Keratinocyte (primary cell): ENCODE measurements at places on chromosomes 13 and 19. TPM values are rescaled to one million over a fixed set of nuclear protein-coding genes. Genes with fewer than 3 reads are reported as not detected.

The IGFL2 gene
- 2.9 to 16.2 TPM (median 7.1 TPM) in 3 replicates for polyA plus RNA-seq

The RYR1 gene
- polyA plus RNA-seq: 0.32 to 0.75 TPM (median 0.41 TPM) in 3 replicates

The METTL21C gene
- polyA plus RNA-seq: not detected in 3 replicates

The ZNF665 gene
- polyA plus RNA-seq: 2.2 to 4.3 TPM (median 2.7 TPM) in 3 replicates

The LILRA2 gene
- not detected in 3 replicates for polyA plus RNA-seq

The FGF22 gene
- polyA plus RNA-seq: 0.05 TPM in 1 of 3 replicates, not detected in the others

The ONECUT3 gene
- polyA plus RNA-seq: under 0.01 to 0.01 TPM in 2 of 3 replicates, not detected in the other

The DAND5 gene
- 0.09 TPM in 1 of 3 replicates, not detected in the others for polyA plus RNA-seq

DNA sequence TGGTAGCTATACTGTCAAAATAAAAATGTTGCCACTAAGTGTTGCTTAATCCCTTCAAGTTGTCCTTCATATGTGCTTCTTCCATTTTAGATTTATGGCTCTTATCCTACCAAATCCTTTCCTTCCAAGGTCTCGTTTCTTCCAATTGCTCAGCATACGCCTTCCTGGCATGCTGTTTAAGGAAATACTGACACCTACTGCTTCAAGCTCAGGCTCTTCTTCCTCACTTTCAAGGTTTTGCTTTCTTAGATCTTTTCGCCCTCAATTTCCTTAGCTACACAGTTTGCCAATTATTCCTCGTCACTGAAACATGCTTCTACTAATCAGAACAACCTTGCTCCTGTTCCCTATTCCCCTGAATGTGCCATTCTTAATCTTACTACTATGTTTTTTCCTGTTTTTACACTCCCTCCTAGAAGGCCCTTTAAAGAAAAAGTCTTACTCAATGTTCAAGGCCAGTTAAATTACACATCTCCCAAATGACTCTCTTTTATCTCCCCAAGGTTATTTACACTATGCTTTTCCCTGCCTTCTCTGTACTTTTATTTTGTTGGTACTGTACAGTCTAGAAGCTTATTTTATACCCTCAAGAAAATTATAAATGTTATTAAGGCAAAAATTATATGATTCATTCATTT, 343.1 kb downstream of the MZT1 start:
- H3K27ac ChIP-seq: peak overlapping the region; percentile 44
- H3K36me3 ChIP-seq: no peaks in the 10 kb centered on the region
- no peak overlapping the region for H3K4me3 ChIP-seq
- peaks cover 7% of the 10 kb centered on the region for H3K4me1 ChIP-seq

- H3K27ac ChIP-seq: no peak overlapping the region
- peaks cover 11% of the 10 kb centered on the region for H3K27me3 ChIP-seq
- H3K4me3 ChIP-seq: no peak overlapping the region
- H3K4me1 ChIP-seq: no peaks in the 10 kb centered on the region
Observed at GRCh38 chr13:44899967-44900366, 89.3 kb downstream of the NUFIP1 start.

- H3K4me3 ChIP-seq: peak overlapping the region; percentile 86
- peak overlapping the region; percentile 52 for H3K27ac ChIP-seq
- DNase-seq: no peak
- H3K27me3 ChIP-seq: no peaks in the 10 kb centered on the region
- H3K36me3 ChIP-seq: peaks cover 1% of the 10 kb centered on the region
Observed at GRCh38 chr19:3098515-3099346, 4.6 kb downstream of the GNA11 start.

DNA sequence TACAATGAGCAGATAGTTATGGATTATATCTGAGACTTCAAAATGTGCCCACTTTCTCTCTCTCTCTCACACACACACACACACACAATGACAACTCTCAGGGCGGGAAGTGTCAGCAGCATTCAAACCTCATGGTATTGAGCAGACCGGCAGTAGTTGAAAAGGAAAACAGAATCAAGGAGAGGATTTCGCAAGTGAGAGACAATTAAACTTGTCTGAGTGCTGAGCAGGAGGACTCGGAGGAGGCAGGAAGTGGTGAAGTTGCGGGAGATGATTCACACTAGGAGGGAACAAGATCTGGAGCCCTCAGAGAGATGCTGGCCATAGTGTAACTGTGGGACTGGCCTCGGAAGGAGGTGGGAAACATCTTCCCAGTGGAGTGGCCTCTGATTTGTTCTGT, 353.1 kb downstream of the EFNB2 start:
- no peak overlapping the region for H3K27ac ChIP-seq
- peaks cover 11% of the 10 kb centered on the region for H3K4me1 ChIP-seq
- no peaks in the 10 kb centered on the region for H3K36me3 ChIP-seq

DNA sequence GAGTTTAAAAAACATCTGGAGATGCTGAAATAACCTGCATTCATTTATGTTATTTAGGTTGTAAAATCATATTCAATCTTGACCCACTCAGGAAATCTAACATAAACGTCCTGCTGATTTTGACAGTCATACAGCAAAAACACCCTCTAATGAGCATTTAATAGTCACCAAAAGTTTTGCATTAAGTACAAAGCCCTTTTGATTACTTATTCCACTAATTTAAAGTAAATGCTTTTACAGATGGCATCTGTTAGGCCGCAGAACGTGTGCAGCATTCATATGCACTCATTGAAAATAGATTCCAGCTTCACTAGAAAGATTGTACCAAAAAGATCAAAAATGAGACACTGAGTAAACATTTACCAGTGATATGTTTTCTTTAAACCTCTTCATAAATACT, 1295.1 kb downstream of the EFNB2 start:
- DNase-seq: no peak
- no peak overlapping the region for H3K27ac ChIP-seq
- no peaks in the 10 kb centered on the region for H3K27me3 ChIP-seq

DNA sequence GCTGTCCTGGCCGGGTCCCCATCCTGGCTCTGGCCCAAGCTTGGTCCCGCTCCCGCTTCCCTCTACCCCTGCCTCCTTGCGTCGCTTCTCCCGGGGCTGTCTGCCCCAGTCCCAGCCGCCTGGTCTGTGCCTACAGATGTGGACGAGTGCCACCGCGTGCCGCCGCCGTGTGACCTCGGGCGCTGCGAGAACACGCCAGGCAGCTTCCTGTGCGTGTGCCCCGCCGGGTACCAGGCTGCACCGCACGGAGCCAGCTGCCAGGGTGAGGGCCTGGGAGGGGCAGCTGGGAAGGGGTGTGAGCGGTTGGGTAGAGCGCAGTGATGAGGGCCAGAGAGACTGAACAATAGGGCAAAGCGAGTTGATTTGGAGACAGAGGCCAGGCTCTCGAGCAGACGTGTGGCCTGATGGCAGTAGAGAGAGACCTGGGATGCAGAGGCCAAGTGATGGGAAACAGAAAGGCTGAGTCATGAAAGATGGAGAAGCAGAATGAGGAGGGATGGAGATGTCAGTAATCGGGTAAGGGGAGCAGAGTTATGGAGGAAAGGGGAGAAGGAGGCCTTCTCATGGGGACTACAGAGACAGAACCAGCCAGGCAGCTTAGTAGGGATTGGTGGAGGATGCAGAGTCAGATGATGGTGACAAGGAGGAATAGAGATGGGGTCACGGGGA, 9.4 kb downstream of the LTBP4 start:
- no peaks in the 10 kb centered on the region for H3K27me3 ChIP-seq
- DNase-seq: no peak
- H3K36me3 ChIP-seq: no peaks in the 10 kb centered on the region
- peak overlapping the region; percentile 16 for H3K4me3 ChIP-seq

DNA sequence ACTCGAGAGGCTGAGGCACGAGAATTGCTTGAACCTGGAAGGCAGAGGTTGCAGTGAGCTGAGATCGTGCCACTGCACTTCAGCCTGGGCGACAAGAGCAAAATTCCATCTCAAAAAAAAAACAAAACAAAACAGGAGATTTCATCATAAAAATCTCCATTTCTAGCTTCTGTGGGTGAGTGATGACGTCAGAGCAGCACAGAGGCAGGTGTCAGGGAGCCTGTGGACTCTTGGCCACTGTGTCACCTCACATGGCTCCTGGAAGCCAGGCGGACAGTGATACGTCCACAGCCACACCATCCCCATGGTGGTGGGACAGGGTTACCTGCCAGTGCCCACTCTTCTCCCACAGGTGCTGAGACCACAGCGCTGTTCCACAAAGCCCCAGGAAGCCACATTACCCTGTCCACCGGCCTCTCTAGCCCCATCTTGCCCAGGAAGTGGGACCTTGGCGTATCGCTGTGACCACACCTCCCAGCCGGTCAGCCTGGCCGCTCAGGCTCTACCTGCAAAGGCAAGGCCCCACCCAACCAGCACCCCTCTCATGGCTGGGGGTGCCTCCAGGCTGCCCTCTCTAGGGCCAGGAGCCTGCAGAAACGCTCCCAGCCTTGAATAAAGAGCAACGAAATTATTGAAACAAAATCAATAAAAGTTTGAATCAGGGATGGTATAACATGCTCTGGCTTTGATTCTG, 2.5 kb upstream of the FXYD3 start:
- H3K4me3 ChIP-seq: no peak overlapping the region
- no peaks in the 10 kb centered on the region for H3K36me3 ChIP-seq
- peaks cover 56% of the 10 kb centered on the region for H3K4me1 ChIP-seq
- H3K27me3 ChIP-seq: no peaks in the 10 kb centered on the region
- DNase-seq: no peak

DNA sequence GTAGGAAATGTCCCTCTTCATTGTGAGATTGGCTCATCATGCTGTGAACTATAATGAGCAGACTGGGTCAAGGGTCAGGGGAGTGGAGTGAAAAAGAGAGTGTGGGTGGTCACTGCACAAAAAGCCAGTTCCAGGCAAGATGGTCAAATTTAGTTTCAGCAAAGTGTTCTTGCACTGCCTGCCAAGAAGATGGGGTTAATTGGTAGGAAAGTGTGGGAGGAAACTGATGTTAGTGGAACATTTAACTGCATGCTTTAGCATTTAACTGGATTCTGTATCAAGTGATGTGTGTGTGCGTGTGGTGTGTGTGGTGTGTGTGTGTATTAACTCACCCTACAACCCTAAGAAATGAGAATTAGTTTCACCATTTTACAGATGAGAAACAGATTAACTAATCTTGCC, 131.6 kb downstream of the COG6 start:
- no peaks in the 10 kb centered on the region for H3K4me1 ChIP-seq
- DNase-seq: no peak
- H3K4me3 ChIP-seq: no peak overlapping the region
- H3K36me3 ChIP-seq: no peaks in the 10 kb centered on the region
- no peaks in the 10 kb centered on the region for H3K27me3 ChIP-seq
- no peak overlapping the region for H3K27ac ChIP-seq

GRCh38 chr19:2199215-2199614, 35.5 kb downstream of the DOT1L start:
- H3K36me3 ChIP-seq: peaks cover 9% of the 10 kb centered on the region
- H3K27me3 ChIP-seq: no peaks in the 10 kb centered on the region
- no peak overlapping the region for H3K4me3 ChIP-seq
- H3K27ac ChIP-seq: no peak overlapping the region

GRCh38 chr19:4914736-4915501, 5.6 kb downstream of the UHRF1 start:
- peaks cover 41% of the 10 kb centered on the region for H3K4me1 ChIP-seq
- peak; percentile 58 for DNase-seq
- no peaks in the 10 kb centered on the region for H3K27me3 ChIP-seq
- peaks cover 16% of the 10 kb centered on the region for H3K36me3 ChIP-seq
- H3K27ac ChIP-seq: peak overlapping the region; percentile 26
- no peak overlapping the region for H3K4me3 ChIP-seq

DNA sequence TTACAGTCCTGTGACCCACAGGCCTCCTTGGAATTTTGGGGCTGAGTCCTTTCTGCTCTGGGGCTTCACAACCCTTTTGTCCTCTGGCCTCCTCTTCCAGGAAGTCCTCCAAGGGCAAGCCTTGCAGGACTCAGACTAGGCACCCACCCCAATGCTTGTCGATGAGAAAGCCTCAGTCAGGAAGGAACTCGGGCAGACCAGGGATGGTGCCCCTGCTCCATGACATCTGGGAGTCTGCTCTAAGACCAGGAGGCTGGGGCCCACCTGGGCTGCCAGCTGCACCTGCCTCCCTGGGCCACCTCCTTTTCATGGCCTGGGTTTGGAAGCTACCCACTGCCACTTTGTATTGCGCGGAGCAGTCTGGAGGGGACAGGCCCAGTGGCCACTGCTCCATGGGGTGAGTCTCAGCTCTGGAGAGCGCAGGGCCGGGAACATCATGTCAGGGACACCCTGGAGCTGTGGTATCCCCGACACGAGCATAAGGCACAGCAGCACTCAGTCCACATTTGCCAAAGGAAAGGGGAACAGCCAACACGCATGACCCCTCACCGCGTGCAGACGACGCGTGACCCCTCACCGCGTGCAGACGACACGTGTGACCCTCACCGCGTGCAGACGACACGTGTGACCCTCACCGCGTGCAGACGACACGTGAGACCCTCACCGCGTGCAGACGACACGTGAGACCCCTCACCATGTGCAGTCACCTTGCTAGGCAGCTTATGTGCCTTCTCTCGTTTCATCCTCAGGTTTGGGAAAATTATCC, 10.8 kb downstream of the C2CD4C start:
- no peak for DNase-seq
- H3K4me3 ChIP-seq: no peak overlapping the region
- no peaks in the 10 kb centered on the region for H3K4me1 ChIP-seq
- H3K36me3 ChIP-seq: no peaks in the 10 kb centered on the region

- DNase-seq: no peak
- H3K27ac ChIP-seq: no peak overlapping the region
- H3K36me3 ChIP-seq: no peaks in the 10 kb centered on the region
- H3K4me3 ChIP-seq: no peak overlapping the region
- H3K4me1 ChIP-seq: no peaks in the 10 kb centered on the region
Observed at GRCh38 chr13:35489050-35489449, 12.6 kb upstream of the MAB21L1 start.

GRCh38 chr19:17052439-17052838, 22.8 kb downstream of the HAUS8 start:
- no peak overlapping the region for H3K4me3 ChIP-seq
- peaks cover 7% of the 10 kb centered on the region for H3K4me1 ChIP-seq
- no peaks in the 10 kb centered on the region for H3K27me3 ChIP-seq
- DNase-seq: no peak
- H3K27ac ChIP-seq: no peak overlapping the region

- H3K36me3 ChIP-seq: peaks cover 11% of the 10 kb centered on the region
- H3K27ac ChIP-seq: peak overlapping the region; percentile 47
- H3K4me3 ChIP-seq: peak overlapping the region; percentile 34
Observed at GRCh38 chr19:36128392-36128736, 11.5 kb upstream of the CAPNS1 start.

DNA sequence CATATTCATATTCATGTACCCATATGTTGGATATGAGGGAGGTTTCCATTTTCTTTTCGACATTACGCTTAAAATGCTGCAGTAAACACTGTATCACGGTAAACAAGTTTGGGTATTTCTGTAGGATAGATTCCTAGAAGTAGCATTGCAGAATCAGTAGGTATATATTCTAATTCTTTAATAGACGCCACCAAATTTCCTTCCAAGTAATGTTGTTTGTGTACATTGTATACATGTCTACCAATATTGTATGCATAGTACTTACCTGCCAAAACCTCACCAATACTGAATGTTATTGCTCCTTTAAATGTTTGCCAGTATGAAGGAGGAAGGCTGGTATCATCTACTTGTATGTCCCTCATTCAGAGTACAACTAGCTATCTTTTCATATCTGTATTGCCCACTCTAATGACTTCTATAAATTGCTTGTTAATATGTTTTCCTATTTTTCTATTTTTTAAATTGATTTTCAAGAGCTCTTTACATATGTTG, 56.1 kb upstream of the ZNF536 start:
- H3K4me1 ChIP-seq: no peaks in the 10 kb centered on the region
- H3K36me3 ChIP-seq: no peaks in the 10 kb centered on the region
- H3K4me3 ChIP-seq: no peak overlapping the region
- no peaks in the 10 kb centered on the region for H3K27me3 ChIP-seq
- DNase-seq: no peak
